ENCODE measurements at places on chromosomes 16 and 17.

DNA sequence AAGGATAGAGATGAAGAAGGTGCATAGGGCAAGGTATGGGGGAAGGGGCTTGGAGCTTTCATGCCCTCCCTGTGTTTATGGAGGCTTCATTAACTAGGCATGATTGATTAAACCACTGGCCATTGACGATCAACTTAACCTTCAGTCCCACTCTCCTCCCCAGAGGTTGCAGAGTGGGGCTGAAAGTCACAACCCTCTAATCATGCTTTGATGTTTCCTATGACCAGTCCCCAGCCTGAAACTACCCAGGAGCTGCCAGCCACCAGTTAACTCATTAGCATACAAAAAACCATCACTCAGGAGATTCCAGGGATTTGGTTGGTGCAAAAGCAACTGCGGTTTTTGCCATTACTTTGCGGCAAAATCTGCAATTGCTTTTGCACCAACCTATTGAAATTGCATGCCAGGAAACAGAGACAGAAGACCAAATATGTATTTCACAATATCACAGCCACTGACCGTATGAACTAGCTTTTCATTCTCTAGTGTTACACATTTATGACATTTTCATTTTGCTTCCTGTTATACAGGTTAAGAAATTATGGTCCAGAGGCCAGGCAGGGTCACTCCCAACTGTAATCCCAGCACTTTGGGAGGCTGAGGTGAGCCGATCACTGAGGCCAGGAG, 5.4 kb downstream of the GFOD2 start:
- no peak for DNase-seq

DNA sequence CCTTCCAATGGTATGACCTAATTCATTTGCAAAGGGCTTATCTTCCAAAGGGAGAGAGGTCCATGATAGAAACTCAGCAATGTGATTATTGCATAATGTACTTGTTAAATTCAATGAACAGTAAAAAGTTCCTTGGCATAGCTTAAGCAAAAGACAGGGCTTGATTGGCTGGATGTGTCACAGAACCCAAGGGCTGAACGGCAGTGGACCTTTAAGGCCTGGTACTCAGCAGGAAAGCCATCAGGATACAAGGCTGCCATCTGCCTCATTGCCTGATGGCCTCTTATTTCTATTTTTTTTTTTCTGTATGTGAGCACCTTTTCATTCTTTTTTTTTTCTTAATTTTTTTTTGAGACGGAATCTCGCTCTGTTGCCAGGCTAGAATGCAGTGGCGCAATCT, 208.9 kb upstream of the WSCD1 start:
- DNase-seq = no peak

GRCh38 chr16:483341-484075, 44.0 kb upstream of the CAPN15 start:
- DNase-seq = no peak

DNA sequence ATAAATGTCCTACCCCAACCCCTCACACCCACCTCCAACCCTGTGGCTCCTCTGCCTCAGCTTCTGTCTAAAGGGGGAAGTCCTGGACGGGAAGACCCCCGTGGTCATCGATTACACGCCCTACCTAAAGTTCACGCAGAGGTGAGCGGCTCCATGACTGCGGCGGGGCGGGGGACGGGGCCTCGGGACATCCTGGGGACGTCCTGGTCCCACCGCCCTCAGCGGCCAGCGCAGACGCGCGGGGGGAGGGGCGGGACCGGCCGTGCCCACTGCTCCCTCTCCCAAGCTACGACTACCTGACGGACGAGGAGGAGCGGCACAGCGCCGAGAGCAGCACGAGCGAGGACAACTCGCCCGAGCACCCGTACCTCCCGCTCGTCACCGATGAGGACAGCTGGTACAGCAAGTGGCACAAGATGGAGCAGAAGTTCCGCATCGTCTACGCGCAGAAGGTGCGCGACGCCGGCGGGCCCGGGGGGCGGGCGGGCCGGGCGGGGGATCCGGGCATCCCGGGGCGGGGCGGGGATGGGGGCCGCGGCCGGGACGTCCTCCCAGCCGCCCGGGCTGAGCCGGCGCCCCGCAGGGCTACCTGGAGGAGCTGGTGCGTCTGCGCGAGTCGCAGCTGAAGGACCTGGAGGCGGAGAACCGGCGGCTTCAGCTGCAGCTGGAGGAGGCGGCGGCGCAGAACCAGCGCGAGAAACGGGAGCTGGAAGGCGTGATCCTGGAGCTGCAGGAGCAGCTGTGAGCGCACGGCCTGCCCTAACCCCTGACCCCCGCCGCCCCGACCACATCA, 6.7 kb downstream of the RUNDC3A start:
- no peak for DNase-seq

DNA sequence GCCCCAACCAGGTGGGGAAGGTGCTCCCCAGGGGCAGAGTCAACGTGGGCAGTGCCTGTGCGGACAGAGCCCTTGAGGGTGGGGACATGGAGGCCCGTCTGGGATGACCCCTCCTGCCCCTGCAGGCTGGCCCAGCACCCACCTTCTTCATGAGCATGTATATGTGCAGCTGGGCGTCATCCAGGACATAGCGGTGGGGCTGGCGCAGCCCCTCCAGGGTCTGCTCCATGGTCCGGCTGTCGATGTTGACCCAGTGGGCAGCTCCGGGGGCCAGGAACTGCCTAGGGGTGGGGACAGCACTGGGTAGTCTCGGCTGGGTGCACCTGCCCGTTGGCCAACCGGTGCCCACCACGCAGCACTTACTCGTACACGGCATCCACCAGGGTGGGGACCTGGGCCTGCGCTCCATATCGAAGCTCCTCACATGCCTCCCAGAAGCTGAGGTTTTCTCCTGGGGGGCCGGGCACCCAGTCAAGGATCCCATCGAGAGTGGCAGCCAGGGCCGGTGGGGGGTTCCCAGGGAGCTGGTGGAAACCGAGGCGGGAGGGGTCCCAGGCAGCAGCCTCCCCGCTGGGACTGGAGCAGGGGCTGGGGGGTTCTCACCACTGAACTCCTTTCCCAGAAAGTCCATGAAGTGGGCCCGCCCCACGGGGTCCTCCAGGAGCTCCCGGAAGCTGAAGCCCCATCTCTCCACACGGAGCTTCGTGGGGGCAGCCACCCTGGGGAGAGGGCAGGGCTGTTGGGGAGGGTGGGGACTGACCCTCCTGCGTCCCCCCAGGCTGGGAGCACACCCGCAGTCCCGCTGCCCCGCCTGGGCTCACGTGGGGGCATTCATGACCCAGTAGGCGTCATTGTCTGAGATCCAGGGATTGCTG, 5.1 kb downstream of the RGS11 start:
- DNase-seq = no peak

- DNase-seq = no peak
Measured at GRCh38 chr17:44971776-44972483, 3.8 kb upstream of the C1QL1 start.

Data from AG09309 (cell line).